ENCODE measurements at places on chromosomes 3 and 15. TPM values are rescaled to one million over a fixed set of nuclear protein-coding genes. Genes with fewer than 3 reads are reported as not detected.

- peaks cover 8% of the 10 kb centered on the region for H3K4me1 ChIP-seq
- no peak overlapping the region for H3K4me3 ChIP-seq
- no peak for DNase-seq
- H3K27me3 ChIP-seq = no peaks in the 10 kb centered on the region
- no peak overlapping the region for H3K27ac ChIP-seq
Observed at GRCh38 chr3:157837336-157837735, 268.9 kb downstream of the SHOX2 start.

DNA sequence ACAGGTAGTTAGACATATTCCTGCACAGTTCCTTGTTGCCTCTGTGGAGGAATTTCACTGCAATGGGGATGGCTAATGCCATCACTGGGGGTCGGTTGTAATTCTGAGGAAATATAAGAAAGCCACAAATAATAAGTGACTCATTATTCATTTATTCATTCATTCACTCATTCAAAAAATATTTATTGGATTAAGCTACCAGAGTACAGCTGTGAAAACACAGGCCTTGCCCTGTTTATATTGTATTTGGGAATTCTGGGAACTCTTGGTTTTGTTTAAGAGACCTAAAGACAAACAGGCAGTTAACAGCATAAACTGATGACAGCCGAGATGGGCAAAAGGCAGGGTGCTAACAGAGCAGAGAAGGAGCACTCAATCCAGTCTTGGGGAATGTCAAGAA lies 23.6 kb downstream of the PTX3 start:
- DNase-seq = peak; percentile 53
- H3K27ac ChIP-seq = peak overlapping the region; percentile 25
- H3K4me1 ChIP-seq = peaks cover 22% of the 10 kb centered on the region

DNA sequence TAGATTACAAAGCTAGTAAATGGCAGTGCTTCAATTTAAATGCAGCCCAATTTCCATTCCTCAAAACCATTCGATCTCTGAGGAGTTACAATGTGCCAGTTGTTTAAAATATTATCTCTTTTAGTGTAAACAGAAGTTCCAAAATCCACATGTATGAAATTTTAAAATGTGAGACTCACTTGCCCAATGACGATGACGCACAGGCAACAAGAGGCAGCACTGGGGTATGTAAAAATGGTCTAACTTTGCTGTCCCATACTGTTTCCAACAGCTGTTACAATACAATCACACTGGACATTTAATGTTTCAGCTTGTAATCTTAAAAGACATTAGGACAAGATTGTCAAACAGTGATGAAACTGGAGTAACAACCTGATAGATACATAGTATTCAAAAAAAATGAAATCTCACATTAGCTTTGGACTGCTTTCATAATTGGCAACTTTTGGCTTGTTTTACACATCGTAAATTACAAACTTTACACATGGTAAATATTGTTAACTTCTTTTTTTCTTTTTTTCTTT lies 12.2 kb downstream of the SLTM start:
- H3K36me3 ChIP-seq = peaks cover 51% of the 10 kb centered on the region
- H3K4me1 ChIP-seq = no peaks in the 10 kb centered on the region
- H3K27ac ChIP-seq = no peak overlapping the region
- no peaks in the 10 kb centered on the region for H3K27me3 ChIP-seq
- no peak overlapping the region for H3K4me3 ChIP-seq
- DNase-seq = no peak

DNA sequence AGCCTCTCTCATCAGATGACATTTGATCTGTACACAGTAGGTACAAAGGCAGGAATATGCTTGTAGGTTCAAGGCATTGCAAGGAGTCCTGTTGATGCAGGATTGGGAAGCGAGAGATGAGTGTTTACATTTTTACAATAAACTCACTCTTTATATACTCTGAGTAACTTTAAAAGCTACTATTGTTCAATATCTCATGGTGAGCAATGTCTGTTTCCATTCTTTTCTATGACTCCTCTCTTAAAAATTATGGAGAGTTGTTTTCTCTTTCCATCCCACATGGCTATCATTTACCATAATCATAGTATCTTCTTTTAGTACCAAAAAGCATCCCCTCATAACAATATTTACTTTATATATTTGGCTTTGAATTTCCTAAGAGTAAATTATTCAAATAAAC lies 314.0 kb upstream of the CDIN1 start:
- no peaks in the 10 kb centered on the region for H3K36me3 ChIP-seq
- DNase-seq = no peak
- H3K27me3 ChIP-seq = no peaks in the 10 kb centered on the region
- H3K4me3 ChIP-seq = no peak overlapping the region
- no peaks in the 10 kb centered on the region for H3K4me1 ChIP-seq

DNA sequence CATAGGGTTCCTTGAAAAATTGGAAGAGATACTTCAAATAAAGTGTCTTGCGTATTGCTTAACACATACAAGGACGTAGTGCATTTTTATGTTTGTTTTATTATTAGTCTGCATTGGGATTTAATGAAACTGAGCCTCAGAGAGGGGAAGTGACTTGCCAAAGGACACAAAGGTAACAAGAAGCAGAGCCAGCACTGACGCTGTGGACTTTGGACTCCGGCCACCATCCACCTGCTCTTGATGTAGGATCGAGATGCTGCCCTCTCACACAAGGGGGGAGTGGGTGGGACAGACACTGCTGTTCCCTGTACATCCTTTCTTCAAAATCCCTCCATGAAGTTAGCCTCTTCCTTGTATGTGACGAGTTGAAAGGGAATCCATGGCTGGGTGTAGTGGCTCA lies 435.4 kb upstream of the RGMA start:
- no peaks in the 10 kb centered on the region for H3K4me1 ChIP-seq
- no peaks in the 10 kb centered on the region for H3K36me3 ChIP-seq

- H3K4me3 ChIP-seq = no peak overlapping the region
- no peaks in the 10 kb centered on the region for H3K36me3 ChIP-seq
- no peaks in the 10 kb centered on the region for H3K27me3 ChIP-seq
- no peak for DNase-seq
- H3K27ac ChIP-seq = no peak overlapping the region
Observed at GRCh38 chr3:42440924-42441323, 30.5 kb upstream of the LYZL4 start.

- no peaks in the 10 kb centered on the region for H3K27me3 ChIP-seq
- no peak overlapping the region for H3K27ac ChIP-seq
- no peak overlapping the region for H3K4me3 ChIP-seq
- no peaks in the 10 kb centered on the region for H3K36me3 ChIP-seq
Observed at GRCh38 chr3:143595456-143596077, 252.7 kb downstream of the SLC9A9 start.

DNA sequence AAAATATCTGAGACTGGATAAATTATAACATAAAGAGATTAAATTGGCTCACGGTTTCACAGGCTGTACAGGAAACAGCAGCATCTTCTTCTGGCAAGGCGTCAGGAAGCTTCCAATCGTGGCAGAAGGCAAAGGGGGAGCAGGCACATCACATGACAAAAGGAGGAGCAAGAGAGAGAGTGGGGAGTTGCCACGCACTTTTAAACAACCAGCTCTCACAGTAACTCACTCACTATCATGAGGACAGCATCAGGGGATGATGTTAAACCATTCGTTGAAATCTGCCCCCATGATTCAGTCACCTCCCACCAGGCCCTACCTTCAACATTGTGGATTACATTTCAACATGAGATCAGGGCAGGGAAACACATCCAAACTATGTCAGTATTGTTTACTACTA lies 114.5 kb upstream of the SPATA16 start:
- no peak overlapping the region for H3K4me3 ChIP-seq
- H3K27ac ChIP-seq = no peak overlapping the region
- H3K27me3 ChIP-seq = no peaks in the 10 kb centered on the region
- no peaks in the 10 kb centered on the region for H3K4me1 ChIP-seq
- no peak for DNase-seq
- no peaks in the 10 kb centered on the region for H3K36me3 ChIP-seq

GRCh38 chr15:50071551-50072258 lies 47.3 kb downstream of the ATP8B4 start:
- no peaks in the 10 kb centered on the region for H3K27me3 ChIP-seq
- no peak overlapping the region for H3K27ac ChIP-seq
- no peak for DNase-seq
- no peaks in the 10 kb centered on the region for H3K36me3 ChIP-seq
- no peaks in the 10 kb centered on the region for H3K4me1 ChIP-seq

DNA sequence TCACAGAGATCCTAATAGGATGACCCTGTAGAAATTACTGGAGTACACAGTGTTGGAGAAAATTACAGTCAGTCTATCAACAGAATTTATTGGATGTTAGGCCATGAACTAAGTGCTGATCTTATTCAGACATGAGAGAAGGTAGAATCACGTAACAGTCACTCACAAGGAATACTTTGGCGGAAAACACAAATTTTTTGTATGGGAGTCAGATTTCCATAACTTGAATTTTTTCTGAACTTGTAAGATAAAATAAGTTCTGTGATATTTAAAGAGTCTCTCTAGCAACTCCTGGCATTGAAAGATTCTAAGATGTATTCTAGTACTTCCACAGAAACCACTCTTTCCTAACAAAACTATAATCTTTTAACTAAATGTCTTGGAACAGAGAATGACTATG lies 178.8 kb upstream of the MME start:
- H3K27ac ChIP-seq = no peak overlapping the region
- no peaks in the 10 kb centered on the region for H3K4me1 ChIP-seq
- DNase-seq = no peak
- H3K36me3 ChIP-seq = no peaks in the 10 kb centered on the region
- no peaks in the 10 kb centered on the region for H3K27me3 ChIP-seq
- H3K4me3 ChIP-seq = no peak overlapping the region

DNA sequence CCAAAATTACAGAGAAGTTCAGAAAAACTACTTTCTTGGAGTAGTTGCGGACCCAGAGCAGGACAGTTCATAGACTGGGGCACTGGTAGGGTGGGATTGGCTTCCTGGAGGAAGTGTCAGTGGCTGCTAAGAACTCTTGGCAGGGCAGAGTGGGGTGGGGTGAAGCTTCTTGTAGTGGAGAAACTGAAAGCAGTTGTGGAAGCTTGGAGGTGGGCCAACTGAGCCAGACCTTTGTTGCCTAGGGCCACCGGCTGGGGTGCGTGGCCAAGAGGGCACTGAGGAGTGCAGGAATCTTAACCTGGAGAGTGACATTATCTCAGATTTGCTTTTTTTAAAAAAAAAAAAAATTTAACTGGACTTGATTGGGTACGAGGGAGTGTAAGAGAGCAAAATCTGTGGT lies 3.1 kb downstream of the KAT2B start:
- DNase-seq = peak; percentile 47
- H3K4me3 ChIP-seq = no peak overlapping the region
- peaks cover 9% of the 10 kb centered on the region for H3K4me1 ChIP-seq
- no peaks in the 10 kb centered on the region for H3K27me3 ChIP-seq
- no peak overlapping the region for H3K27ac ChIP-seq

DNA sequence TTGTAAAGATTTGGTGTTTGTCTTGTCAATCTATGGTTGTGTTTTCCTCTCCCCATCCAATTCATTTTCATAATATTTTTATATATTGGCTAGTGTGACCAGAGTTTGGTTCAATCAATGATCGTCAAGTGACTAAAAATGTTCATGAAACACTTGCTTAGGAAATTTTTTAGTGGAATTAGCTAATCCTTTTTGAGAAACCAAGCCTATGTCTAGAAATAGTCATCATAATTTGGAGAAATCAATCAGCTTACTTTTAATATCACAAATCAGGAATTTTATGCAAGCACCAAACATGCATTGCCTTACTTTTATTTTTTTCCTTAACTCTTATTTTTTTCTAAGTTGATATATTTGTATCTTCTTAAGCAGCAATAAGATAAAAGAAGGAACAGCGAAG lies 403.1 kb upstream of the TBL1XR1 start:
- no peak for DNase-seq
- no peaks in the 10 kb centered on the region for H3K36me3 ChIP-seq
- no peak overlapping the region for H3K4me3 ChIP-seq

DNA sequence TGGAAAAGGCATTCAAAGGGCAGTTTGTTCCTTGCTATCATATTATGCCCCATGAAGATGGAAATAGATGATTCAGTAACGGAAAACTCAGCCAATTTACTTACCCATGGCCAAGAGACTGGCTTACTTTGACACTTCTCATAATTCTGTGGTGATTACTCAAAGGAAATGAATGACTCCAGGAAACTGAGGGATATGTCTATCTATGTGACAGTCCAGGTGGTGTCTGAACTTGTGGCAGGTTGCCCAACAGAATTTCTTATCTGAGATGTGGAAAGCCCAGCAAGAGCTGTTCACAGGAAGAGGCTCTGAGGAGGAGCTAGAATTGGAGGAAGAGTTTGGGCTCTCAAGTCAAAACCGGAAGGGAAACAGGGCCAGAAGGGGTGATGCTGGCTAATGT lies 91.2 kb downstream of the KCNAB1 start:
- no peak overlapping the region for H3K4me3 ChIP-seq
- no peaks in the 10 kb centered on the region for H3K36me3 ChIP-seq
- DNase-seq = no peak
- no peaks in the 10 kb centered on the region for H3K27me3 ChIP-seq
- no peak overlapping the region for H3K27ac ChIP-seq
- peaks cover 18% of the 10 kb centered on the region for H3K4me1 ChIP-seq

- no peaks in the 10 kb centered on the region for H3K36me3 ChIP-seq
- peak overlapping the region; percentile 77 for H3K27ac ChIP-seq
- H3K4me1 ChIP-seq = peaks cover 16% of the 10 kb centered on the region
Observed at GRCh38 chr15:35557544-35557943, 11.6 kb upstream of the DPH6 start.

Gene CATSPER2
- total RNA-seq = 1.3 TPM

Gene GREM1
- total RNA-seq = 12.8 TPM

Gene OR4F15
- total RNA-seq = 0.03 TPM

Gene STAB1
- total RNA-seq = not detected

Gene ITIH1
- not detected for total RNA-seq
